ENCODE measurements at places on chromosomes 2 and 18.
A peak's percentile ranks its signal among the peaks of the same experiment; 100 is the strongest.

DNA sequence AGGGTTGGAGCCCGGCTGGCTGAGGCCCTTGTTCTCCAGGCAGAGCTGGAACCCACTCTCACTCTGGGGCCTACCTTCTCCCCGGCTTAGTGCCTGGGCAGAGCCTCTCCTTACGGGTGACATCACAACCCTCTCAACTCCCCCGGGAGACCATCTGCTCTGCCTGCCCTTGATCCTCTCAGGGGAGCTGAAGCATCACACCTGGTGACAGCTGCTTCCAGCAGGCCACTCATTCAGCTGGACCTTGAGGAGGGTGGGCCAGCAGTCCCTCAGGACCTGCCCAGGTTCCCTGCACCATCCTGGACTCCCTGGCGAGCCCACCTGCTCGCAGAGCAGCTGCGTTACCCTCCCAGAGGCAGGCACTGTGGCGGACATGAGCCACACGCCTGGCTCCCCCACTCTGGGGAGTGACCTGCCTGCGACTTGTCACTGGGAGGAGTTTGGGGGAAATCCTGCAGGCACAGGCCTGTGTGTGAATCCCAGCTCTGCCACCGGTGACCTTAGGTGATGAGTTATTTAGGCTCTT lies 13.1 kb downstream of the HS6ST1 start:
- peak; percentile 62 for DNase-seq

GRCh38 chr2:51657849-51658248 lies 625.9 kb upstream of the NRXN1 start:
- no peak for DNase-seq

GRCh38 chr2:81324046-81324445 lies 1019.5 kb upstream of the LRRTM1 start:
- peak; percentile 15 for DNase-seq

DNA sequence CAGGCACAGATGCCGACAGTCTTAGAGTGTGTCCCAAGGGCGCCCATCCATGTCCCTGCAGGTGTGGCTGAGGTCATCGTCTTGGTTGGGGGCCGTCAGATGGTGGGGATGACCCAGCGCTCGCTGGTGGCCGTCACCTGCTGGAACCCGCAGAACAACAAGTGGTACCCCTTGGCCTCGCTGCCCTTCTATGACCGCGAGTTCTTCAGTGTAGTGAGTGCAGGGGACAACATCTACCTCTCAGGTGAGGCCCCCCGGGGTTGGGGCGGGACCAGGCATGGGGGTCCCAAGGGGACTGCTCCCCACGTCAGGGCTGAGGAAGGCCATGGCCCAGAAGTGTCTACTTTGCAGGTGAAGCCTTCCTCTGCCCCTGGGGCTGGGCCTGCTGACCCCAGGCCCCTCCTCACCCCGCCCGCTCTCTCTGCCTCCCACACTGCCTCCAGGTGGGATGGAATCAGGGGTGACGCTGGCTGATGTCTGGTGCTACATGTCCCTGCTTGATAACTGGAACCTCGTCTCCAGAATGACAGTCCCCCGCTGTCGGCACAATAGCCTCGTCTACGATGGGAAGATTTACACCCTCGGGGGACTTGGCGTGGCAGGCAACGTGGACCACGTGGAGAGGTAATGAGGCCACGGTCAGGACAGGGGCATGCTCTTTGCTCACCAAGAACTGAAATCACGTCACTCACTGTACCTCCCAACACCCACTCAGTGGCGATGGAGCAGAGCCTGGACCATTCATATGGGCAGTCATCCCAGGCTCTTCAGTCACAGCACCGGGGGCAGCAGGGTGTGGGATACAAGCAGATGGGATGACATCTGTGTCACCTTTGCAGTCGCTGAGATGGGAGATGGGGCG lies 230.8 kb downstream of the ATAD2B start:
- no peak for DNase-seq

DNA sequence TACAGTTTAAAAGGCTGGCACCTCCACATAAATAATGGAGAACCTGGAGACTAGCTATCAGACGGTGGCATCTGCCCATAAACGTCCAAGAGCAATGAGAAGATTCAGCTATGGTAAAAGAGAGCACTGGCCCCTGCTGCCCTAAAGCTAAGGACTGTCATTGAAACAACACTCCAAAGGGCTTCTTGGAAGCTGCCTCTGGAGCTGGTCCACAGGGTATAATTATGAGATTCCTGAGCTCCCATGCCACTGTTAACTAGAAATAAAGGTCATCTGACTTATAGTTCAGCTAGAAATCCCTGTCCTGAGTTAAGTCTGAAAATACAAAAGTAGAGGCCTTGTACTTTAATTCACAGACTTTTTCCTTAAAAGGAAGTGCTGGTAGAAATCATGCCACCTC lies 39.9 kb upstream of the RBMS1 start:
- DNase-seq: no peak

GRCh38 chr2:215660687-215661086 lies 224.8 kb upstream of the FN1 start:
- no peak for DNase-seq

GRCh38 chr2:88692187-88692586 lies 714 bp downstream of the RPIA start:
- no peak for DNase-seq

GRCh38 chr2:17043173-17043572 lies 377.5 kb upstream of the CYRIA start:
- no peak for DNase-seq

GRCh38 chr2:31223749-31224148 lies 6.4 kb upstream of the CAPN14 start:
- DNase-seq: no peak

DNA sequence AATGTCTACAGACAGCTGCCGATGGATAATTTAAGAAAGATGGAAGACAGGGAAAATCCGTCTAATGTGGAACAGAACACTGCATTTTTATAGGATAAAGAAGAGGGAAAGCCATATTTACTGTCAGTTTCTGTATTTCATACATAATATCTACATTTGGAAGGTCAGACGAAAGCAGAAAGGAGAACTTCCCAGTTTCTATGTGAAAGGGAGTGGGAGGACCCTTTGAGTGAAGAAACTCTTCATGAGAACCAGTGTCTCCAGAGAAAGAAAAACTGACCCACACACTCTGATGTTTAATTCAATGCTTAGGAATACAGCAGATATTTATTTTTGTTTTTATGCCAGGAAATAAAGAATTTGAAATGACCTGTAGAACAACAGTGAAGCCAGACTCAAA lies 127.2 kb downstream of the CALCRL start:
- DNase-seq: no peak

DNA sequence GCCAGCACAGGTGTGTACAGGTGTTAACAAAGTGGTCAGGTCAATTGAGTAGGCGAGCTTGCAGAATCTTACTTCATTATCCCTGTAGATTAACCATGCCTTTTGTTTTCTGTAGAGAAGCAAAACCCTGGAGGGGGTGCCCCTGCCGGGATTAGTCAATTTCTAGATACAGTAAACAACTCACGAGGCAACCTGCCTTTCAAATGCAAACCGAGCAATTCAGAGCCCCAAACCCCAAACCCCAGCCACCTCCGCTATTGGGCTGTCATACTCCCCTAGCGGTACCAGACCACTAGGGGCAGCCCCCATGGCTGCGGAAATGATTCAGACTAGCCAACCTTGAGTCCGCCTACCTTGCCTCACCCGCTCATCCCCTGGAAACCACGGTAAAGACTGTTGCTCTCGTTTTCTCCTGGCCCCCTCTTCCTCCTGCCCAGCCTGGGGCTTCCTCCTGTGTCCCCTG lies 61.4 kb upstream of the KIF5C start:
- no peak for DNase-seq

DNA sequence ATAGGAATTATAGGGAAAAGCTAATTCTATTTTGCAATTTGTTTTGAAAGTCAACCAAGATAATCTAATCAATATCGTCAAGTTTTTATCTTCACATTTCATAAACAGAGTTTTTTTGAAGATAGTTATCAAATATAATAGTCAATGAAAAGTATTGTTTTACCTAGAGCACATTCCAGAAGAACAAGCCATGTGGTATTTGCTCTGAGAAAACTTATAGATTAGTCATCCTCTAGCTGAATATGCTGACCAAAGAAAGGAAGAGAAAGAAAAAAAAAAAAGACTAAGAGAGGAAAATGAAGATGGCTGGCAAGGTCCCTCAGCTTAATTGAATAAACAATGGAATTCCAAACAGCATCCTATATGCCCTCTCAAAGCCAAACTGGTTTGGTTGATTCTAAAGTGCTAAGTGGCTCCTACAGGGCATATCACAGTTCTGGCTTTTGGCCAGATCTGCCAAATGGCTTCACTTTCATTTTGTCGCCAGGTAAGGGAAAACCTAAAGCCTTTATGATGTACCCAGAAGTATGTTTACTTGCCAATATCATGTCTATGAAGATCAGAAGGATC lies 132.6 kb downstream of the VWC2L start:
- no peak for DNase-seq

- no peak for DNase-seq
Observed at GRCh38 chr18:9612977-9613376, 1.4 kb downstream of the PPP4R1 start.

DNA sequence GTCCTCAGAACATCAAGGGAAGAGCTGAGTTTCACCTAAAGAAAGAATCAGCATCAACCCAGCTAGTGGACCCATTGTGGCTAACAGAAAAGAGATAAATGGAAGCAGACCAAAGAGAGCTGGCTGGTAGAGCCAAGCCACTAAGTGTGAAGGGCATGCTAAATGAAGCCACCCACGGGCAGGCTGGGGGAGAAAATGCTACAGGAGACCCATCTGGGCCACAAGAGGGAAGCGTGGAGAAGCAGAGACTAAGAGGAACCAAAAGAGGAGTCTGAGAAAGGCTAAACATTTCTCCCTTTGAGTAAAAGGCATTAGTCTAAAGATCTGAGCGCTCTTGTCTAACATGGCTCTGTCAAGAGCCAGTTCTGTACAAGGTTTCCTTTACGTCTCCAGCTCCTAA lies 15.8 kb downstream of the CWC22 start:
- no peak for DNase-seq

- no peak for DNase-seq
Observed at GRCh38 chr18:2406544-2406943, 164.8 kb downstream of the METTL4 start.

DNA sequence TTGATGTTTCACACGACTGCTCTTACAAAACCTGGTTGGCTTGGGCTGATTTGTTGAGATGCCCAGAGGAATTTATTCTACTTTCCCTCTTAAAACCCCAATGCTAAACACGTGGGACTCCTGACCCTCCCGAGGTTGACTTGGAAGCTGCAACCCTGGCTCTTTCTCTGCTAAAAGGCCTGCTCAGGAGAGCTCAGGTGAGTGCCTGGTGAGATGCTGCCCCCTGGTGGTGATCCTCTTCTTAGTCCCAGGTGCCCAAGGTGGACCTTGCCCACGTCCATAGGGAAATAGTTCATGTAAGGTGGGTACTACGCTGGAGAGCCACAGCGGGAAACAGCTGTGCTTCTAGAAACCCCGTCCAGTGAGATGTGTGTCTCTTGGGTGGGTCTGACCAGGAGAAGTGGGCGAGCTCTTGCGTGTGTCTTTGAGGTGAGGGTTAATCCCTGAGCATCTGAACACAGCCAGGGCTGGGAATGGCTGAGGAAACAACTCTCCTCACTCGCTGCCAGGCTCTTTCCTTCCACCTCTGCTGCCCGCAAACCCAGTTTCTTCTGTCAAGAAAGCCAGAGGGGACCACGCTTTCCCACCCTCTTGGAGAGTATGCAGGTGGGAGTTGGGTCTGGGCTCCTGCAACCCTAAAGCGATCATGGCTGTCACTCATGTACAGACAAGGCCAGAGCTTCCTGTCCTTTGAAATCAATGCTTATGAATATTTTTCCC lies 25.5 kb upstream of the PXDN start:
- peak; percentile 81 for DNase-seq

DNA sequence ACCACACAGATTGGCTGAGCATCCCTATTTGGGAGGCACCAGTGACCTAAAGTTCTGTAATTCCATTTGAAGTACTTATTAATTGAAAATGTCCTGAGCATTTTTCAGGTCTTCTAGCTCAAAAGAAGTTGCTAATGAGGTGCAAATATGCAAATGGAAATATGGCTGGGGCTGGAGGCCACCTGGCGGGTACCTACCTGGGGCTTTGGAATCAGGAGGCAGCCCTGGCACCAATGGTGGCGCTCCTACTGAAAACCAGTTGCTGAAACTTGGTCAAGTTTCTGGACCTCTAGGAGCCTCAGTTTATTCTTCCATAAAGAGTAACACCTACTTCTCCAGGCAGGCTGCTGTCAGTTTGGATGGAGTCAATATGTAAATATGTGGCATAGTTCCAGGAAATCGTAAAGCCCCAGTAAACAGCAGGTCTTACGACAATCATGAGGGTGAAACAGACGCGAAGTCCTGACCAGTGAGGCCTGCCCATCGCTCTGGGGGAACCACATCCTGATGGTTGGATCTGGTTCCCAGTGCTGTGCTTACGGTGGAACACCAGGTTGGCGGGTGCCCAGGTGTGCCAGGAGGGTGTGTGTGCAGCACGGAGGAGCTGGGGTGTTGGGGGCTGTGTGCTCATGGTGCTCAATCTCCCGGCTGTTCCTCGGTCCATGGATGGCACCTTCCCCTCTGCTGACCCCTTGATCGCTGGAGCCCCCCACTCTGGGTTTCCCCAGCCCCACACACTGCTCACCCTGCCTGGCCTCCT lies 186.1 kb downstream of the TWIST2 start:
- peak; percentile 2 for DNase-seq

DNA sequence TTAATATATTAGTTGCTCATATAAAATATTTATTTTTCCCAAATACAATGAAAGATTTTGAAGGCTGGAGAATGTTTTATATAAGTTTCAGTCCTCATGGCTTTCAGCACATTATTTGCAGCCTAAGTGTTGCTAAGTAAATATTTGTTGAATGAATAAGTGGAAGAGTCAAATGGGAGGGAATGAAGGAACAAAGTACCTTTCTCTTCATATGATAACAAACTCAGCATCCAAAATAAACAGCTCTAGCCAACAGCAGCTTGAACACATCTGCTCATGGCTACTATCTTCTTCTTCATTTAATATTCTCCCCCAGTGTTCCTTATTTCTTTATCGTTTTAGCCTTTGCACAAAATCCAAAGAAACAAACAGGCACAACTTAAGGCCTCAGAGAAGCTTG lies 385.2 kb upstream of the PIK3C3 start:
- DNase-seq: no peak

DNA sequence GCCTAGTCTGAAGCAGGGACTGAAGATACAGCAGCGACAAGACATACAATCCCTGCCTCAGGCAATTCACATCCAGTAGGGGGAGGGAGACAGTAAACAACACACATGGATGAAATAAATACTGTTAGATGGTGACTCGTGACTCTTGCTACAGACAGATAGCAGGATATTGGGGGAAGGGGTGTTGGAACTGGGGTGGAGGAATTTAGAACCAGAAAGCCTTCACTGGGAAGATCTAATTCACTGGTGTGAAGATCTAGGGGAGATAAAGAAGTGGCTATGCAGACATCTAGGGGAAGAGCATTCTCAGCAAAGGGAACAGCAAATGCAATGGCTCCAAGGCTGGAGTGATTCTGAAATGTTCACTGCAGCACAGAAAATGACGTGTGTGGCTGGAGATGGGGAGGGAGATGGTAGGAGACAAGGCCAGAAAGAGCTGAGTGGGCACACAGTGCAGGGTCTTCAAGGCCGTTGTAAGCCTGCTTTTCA lies 52.6 kb upstream of the TMEM163 start:
- no peak for DNase-seq

DNA sequence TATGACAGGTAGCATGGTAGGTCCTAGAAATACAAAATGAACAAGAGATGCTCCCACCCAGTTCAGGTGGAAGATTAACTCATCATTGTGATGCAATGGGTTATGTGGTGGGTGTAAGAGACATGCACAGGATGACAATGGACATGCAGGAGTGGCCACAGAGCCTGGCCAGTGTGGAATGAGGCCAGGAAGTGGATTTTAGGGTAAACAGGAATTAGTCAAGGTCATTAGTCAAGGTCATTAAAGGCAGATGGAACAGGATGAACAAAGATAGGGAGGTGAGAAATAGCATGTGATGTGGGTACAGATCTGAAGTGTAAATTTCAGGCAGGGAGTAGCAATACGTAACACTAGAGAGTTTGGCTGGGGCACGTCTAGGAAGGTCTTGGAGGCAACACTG lies 15.6 kb upstream of the SERTAD2 start:
- no peak for DNase-seq

All from NCI-H1694 (cell line).